ENCODE measurements at places on chromosomes 13 and 19.

GRCh38 chr19:8054169-8054568 lies 1.6 kb downstream of the CCL25 start:
- DNase-seq, result no peak

GRCh38 chr19:29815231-29815630 lies 3.4 kb downstream of the CCNE1 start:
- DNase-seq, result no peak

- no peak for DNase-seq
These were observed at the start of gene ELANE for GRCh38 chr19:852136-853013. Gene ELANE (plus strand): TSS chr19:852303. CDS start chr19:852329, 26 bp downstream.

DNA sequence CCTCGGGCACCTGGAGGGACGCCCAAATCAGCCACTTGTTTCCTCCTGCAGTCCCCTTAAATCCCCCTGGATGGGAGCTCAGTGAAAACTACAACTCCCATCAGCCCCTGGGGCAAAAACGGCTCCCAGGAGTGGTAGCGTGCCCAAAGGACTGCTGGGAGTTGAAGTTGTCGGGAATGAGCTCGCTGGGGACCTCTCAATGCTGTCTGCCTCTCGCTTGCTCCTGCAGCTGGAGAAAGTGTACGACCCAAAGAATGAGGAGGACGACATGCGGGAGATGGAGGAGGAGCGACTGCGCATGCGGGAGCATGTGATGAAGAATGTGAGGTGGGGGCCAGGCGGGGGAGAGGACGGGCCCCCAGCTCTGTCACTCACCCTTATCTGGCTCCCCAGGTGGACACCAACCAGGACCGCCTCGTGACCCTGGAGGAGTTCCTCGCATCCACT lies 14.7 kb upstream of the DHDH start:
- DNase-seq, result no peak

DNA sequence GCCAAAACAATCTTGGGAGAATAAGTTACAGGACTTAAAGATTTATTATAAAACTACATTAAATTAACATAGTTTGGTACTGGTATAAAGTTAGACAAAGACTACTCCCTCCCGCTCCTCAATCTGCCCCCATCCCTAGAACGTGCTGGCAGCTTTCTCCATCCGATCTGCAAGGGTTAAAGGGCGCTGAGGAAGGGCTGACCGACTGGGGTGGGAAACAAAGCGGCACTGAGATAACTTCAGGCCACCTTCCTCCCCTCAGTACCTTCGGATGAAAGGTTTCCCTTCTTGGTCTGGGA lies 790 bp upstream of the SUGT1 start:
- peak; percentile 64 for DNase-seq

- DNase-seq, result no peak
These were observed 309.9 kb downstream of the DCT start for GRCh38 chr13:94169454-94170144.

DNA sequence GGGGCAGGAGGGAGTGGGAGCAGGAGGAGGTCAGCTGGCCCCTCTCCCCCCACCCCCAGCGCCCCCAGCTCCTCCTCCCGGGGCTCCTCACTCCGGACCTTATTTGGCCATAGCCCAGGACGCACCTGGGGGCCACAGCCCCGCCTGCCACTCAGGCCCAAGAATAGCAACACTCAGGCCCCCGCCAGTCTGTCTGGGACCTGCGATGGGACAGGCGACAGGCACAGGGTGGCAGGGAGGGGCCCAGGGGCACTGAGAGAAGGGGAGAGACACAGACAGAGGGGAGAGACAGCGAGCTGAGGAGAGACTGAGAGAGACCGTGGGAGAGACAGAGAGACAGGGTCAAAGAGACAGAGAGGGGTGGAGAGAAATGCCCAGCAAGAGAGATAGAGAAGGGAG lies 10.2 kb downstream of the JOSD2 start:
- DNase-seq, result no peak

GRCh38 chr19:1037621-1038064 lies 2.3 kb upstream of the ABCA7 start:
- no peak for DNase-seq

DNA sequence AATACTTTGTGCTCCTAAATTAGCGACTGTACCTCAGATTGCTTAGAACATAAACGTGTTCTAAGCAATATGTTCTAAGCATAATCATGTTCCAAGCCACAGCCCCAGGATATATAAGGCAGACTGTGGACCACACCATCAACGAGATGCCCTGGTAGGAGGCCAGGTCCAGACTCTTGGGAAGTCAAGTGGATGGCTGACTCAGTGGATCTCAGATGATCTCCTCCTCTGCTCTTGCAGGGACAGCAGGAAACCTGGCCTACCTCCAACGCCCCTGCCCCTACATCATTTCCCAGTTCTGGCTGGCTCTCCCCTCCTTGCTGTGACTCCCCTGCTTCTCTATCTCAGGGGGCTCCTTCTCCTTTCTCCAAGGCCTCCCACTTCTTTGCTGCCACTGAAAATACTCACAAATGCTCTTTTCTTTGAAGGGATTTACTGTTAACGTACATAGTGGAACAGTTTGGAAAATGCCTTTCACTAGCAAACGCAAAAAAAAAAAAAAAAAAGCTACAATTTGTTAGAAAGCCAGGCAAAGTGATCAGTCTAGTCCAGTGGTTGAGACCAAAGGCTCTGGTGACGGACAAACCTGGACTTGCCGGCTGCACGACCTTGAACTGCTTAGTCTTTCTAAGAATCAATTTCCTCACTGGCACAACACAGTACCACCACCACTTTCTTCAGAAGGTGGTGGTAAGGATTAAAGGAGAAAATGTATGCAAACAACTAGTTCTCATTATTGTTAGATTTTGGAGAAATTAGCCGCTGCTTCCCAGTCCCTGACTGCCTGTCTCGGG lies 3.0 kb downstream of the TMTC4 start:
- no peak for DNase-seq

DNA sequence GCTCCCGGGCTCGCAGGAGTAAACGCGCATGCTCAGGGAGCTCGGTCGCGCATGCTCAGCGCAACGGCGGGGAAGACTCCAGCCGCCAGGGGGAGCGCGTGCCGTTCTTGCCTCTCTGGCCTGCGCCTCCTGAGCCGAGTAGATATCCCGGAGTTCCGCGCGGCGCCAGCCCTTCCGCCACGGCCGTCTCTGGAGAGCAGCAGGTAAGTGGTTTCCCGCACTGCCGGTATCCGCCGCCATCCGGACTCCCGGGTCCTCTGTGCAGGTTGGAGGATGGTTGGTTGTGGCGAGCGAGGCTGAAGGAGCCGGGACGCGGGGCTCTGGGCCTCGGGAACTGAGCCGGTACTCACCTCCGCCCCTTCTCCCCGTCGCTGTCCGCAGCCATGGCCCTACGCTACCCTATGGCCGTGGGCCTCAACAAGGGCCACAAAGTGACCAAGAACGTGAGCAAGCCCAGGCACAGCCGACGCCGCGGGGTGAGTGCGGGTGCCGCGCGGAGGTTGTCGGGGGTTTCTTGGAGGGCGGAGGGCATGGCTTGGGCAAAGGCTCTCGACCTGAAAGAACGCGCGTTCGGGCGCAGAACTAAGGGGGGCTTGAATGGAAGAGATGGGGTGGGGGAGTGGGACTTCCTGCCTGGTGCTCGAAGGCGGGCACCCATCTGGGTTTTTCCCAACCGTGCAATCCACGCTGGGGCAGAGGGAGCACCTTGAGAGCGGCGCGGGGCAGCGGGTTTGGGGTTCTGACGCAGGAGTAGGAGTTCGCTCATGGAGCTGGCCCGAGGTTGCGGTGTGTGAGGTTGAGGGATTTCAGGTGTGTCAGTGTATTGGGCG lies at the start of gene RPL36:
RPL36 (plus strand) TSS at position 171 of the 830 bp plus-strand sequence; CDS start at position 384, 213 bp downstream.
- DNase-seq, result peak; percentile 92

DNA sequence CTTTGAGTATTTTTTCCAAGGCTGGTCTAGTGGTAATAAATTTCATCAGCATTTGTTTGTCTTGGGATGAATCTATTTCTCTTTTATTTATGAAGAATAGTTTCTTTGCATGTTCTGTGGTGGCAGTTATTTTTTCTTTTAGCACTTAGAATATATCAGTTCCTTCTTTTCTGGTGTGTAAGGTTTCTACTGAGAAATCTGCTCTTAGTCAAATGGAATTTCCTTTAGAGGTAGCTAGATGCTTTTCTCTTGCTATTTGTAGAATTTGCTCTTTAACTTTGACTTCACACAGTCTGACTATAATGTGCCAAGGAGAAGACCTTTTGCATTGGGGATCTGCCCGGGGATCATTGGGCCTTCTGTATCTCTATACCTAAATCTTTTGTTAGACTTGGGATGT lies 4.1 kb upstream of the SIGLEC6 start:
- no peak for DNase-seq

DNA sequence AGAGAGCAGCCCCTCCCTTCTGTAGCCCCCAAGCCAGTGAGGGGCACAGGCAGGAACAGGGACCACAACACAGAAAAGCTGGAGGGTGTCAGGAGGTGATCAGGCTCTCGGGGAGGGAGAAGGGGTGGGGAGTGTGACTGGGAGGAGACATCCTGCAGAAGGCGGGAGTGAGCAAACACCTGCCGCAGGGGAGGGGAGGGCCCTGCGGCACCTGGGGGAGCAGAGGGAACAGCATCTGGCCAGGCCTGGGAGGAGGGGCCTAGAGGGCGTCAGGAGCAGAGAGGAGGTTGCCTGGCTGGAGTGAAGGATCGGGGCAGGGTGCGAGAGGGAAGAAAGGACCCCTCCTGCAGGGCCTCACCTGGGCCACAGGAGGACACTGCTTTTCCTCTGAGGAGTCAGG lies 4.2 kb downstream of the KLK3 start:
- no peak for DNase-seq

DNA sequence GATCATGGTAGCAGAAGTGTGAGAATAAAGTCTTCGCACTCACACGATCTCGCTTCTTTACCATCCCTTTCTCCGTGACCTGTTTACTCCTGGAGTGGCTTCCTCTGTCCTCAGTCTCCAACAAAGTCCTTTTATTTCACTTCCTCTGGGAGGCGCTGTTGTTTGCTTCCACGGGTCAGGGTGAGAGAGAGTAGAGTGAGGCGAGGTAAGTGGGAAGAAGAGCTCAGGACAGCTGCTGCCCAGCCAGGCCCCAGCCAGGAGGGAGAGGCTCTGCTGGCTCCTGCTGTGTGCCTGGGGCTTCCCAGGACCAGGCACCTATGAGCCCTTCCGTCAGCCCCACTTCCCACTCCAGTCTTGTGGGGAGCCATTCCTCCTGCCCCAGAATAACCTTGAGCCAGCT lies 242.1 kb downstream of the FGF9 start:
- no peak for DNase-seq

DNA sequence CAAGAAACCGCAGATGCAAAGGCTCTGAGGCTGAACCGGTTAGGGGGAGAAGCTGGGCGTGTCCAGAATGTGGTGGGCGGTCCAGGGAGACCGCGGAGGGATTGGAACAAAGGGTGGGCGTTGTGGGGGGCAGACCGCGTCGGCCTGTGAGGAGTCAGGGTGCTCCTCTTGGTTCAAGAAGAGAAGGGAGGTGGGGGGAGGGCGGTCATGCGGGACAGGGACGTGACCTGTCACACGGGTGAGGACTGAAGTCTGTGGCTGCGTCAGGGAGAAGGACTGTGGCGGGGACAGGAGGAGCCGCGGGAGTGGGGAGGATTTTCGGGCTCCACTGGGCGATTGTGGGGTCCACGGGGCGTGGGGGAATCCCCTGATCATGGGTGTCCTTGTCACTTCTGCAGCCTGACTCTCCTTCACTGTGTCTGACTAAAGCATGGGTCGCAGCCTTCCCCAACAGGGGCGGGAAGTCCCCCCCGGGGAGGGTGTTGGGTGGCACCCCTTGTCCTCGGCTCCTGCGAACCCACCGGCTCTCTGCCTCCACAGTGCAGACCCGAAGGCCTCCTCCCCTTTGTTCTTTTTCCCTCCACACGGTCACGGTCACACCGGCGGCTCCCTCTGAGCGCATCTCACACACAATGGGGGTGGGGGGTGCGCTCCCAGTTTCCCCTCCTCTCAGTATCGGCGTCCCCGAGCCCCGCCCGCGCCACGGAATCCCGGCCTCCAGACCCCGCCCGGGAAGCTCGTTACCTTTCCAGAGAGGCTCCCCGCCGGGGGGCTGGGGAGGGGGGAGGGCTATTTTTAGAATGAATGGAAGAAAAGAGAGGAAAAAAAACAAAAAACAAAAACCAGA lies 16.4 kb upstream of the KCNN1 start:
- no peak for DNase-seq

DNA sequence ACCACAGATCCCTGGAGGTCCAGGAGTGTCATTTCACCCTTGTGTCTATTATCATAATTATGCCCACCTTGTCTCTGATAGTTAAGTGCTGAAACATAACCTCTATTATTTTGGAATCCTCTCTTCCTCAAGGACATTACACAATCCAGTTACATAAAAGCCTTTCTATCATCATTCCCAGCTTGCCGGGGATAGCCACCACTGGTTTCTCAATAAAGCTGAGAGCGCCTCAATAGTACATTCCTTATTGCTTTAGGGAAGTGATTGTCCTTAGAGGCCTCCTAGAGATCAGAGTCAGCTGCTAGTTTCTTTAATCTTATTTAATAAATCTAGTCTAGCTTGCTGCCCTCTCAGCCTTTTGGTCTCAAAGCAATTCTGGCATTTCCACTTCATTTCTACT lies 490.0 kb upstream of the ATXN8OS start:
- no peak for DNase-seq

DNA sequence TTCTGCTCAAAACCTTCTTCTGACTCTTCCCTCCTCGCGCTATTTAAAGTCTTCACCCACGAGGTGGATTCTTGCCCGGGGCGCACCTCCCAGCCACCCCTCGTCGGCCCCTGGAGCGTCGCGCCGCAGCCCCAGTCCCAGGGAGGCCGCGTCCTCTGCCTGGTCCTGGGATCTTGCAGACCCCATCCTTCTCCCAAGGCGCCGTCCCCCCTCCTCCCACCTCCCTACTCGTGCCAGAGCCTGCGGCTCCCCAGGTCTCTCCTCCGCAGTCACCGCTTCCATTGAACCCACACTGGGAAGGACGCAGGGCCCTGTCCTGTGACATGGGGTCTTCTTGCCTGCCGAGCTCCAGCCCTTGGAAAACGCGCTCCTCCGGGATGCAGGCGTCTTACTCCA lies 486 bp downstream of the ZNF808 start:
- peak; percentile 4 for DNase-seq

- no peak for DNase-seq
These were observed 2.0 kb upstream of the USF2 start for GRCh38 chr19:35266520-35267352.

DNA sequence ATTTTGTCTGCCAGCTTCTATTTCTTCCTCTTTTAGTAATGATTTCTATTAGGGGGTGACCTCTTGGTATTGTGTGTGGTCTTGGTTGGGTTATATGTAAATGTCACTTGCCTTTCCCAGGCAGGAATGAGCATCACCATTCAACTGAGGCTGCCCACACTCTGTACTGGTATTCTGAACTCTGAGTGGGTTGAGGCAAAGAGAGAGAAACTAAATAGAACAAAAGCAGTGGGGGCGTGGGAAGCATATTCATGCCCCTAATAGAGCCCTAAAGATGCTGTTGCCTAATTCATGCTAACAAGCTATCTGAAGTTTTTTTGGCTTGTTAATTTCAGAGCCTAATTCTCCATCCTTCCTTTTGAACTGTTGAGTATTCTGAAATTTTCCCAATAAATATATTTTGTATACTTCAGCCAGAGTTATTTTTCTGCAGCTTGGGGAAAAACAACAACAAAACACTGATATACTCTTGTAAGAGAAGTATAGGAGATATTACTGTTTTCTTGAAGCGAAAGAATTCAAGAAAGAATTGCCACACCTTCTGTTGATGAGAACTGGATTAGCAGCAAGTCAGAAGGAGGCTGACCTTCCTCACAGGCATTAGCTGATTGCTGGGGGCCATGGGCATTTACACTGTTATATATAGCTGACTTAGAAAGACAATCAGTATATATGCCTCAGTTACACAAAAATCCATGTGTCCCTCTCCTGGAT lies 315.8 kb upstream of the KLF12 start:
- DNase-seq, result no peak

- no peak for DNase-seq
These were observed 1.3 kb downstream of the APOC2 start for GRCh38 chr19:44947041-44947581.

Measured in anterior cingulate cortex (tissue), 58 donors.